ENCODE measurements at places on chromosomes 12 and 14.

- DNase-seq = no peak
Observed at GRCh38 chr14:80978403-80978802, 23.0 kb downstream of the TSHR start.

DNA sequence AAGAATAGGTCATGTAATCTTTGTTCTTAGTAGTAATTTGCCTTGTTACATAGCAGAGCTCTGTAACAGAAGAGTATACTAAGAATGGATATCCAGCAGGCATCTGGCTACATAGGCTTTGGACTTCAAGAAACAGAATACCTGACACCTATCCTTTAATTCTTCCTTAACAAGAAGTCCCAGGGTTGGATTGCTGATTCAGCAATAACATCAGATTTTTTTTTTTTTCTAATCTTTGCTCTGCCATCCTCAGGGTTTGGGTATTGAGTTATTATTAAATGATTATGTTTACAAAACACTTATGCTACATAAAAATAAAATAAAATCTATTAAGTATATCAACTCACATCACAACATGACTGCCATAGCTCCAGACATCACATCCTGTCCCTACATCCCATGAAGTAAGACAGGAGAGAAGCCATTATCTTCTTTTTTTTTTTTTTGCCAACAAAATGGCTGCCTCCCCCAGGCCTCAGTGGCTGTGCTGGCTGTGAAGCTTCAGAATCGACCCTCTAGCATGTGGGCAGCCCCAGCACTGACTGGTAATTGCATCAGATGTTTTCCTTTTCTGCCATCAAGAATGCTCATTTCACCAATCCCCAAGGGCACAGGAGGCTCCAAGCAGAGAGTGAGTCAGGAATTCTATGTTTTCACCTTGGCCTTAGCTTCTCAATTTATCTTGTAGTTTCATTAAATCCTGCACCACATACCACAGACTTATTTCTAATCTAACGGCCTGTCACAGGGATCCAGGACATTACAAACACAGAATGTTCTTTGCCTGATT is 186.2 kb downstream of the DICER1 start:
- no peak for DNase-seq

DNA sequence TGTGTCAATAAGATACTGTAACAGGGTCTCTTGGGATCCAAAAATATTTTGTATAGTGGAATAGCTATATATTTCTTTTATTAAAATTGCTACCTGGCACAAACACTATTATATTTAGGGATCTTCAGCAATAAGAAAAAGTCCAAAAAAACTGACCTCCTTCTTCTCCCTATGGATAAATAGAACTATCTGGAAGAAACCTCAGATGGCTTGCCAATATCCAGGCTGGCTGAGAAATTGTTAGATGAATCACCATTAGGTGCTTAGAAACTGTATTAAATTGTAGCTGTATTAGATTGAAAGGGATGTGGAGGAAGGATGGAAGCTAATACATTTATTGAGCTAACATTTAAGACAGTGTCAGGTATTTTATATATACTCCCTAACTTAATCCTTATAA is 66.0 kb downstream of the SLC38A6 start:
- no peak for DNase-seq

DNA sequence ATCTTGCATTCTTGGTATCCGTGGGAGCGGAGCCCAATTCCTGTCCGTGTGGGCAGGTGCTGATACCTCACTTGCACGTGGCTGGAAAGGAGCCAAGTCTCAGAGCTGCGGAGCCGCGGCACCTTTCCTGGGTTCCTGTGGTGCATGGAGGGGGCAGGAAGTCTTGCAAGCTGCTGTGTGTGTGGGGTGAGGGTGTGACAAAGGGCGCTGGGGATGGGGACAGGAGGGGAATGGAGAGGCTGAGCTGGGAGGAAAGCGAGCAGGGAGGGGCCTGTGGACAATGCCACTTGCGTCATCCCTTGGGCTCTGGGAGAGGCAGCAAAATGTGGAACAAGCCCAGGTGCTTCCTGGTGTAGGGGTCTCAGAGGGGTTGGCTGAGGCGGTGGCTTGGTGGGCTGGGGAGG is 86.7 kb downstream of the CALM1 start:
- DNase-seq = no peak

GRCh38 chr12:52850681-52851080 is 1.9 kb upstream of the KRT78 start:
- DNase-seq = no peak

GRCh38 chr12:99195474-99195873 is 452.1 kb upstream of the GARIN6 start:
- no peak for DNase-seq
